ENCODE measurements at places on chromosomes 2 and 18.

- DNase-seq, result no peak
Observed at GRCh38 chr2:150292192-150292591, 195.3 kb downstream of the RND3 start.

DNA sequence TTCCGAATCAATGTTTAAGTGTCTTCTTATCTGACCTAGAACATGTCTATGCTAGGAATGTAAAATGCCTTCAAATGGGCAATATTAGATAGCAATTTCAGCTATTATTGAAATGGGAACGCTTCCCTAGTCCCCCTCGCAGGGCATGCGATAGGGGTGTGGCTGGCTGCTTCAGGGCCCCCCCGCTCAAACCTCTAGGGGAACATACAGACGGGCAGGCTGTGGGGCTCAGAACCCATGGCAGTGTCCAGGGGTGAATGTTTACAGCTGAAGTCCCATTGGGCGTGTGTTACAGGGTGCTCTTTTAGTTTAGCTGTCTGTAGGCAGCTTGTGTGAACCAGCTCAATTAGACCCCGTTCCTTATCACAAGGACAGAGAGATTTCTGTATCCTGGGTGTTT is 315.9 kb downstream of the DSEL start:
- no peak for DNase-seq

DNA sequence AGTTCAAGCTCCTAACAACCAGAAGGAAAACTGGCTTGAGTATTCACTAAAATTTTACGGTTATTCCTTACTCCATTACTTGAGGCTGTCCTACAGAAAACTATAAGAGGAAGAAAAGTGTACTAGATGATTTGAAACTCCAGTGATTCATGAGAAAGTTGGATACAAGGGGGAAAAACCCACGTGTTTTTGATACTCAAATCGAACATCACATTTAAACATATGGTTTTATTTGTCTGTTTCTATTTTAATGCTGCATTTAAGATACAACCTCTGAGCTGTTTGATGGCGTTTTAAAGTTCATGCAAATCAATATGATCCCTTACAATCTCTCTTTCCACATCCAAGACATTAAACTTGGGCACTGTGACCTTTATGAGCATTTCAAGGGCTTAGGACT is 125.1 kb upstream of the LMAN1 start:
- no peak for DNase-seq

DNA sequence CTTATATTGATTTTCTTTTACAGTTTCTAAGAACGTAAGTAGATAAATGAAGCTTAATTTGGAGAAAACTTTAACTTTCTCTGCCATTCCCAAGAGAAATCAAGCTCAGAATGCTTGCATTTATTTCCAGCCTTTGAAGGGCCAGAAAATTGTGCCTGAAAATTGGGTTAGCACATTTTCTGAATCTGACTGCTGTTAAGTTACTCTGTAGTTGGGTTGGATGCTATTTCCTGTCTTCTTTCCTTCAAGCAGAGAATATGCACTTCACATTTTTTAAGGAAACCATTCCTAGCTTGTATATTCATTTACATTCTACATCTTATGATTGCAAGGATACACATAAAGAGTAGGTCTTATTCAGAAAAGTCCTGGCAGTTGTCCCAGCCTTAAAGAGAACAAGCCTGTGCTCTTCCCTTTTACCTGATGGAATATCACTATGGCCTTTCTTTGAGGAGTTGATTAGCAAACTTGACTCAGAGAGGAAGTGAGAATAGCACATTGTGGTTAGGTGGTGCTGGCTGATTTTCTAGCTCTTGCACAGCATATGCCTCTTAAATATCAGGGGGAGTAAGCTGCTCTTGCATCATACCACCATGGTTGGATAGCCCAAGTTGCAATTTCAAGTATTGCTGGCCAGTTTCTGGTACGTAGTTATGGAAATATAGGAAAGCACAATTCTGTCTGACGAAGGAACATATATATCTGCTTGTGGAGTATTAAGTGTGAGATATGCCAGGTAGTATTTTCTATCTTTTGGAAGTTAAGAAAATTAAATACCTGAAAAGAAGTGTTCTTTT is 133.7 kb downstream of the COMMD1 start:
- DNase-seq, result no peak

- DNase-seq, result no peak
Observed at GRCh38 chr2:231278868-231279267, 80.4 kb downstream of the ARMC9 start.

GRCh38 chr2:100260712-100261620 is 61.3 kb downstream of the LONRF2 start:
- DNase-seq, result peak; percentile 8

DNA sequence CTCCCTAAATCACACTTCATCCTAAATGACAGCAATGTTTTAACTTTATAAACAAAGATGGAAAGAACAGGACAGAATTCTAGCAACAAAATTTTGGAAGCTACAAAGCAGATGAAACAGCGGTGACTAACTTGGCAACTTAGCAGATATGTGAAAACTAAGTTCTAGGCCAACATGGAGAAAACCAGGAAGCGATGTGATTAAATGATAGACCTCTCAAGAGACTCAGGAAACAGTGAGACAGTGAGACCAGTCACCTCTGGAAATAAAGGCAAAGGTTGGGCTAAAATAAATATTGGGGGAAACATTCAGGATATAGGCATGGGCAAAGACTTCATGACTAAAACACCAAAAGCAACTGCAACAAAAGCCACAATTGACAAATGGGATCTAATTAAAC is 24.4 kb upstream of the ZBTB7C start:
- no peak for DNase-seq

DNA sequence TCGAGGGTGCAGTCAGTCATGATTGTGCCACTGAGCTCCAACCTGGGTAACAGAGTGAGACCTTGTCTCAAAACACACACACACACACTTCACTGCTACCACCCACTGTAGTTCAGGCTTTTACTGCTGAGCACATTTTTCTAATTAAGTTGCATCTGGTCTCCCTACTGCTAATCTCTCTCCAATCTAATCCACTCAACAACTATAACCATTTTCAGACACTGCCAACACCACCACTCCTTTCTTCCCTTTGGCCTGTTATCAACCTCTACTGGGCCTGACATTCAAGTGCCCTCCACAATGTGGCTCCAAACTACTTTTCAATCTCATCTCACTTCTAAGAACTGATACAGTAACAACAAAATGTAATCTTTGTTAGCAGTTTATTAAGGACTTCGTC is 44.8 kb downstream of the RMP24 start:
- DNase-seq, result no peak

- DNase-seq, result no peak
Observed at GRCh38 chr2:127984551-127984950, 43.3 kb downstream of the SAP130 start.

- no peak for DNase-seq
Observed at GRCh38 chr18:35912332-35912731, 60.1 kb upstream of the RMP24 start.

DNA sequence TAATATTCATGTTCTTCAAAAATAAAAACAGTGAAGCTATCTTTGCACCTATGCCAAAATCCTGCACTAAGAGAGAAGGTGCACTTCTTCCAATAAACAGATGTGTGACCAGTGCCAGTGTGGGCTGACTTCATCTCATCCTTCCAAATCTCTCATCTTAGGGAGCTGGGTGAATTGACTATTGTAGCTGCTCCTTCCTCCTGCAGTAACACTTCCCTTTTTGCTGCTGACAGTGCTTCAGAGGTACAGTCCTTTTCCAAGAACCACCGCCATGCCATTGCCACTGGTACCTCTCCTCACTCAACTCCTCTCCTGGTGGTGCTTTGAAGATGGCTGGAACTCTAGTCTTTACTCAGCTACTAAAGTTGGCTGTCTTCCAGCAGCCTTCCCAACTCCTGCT is 42.1 kb upstream of the ARHGAP25 start:
- DNase-seq, result no peak

GRCh38 chr2:240217431-240218301 is 77.2 kb upstream of the OTOS start:
- DNase-seq, result no peak

DNA sequence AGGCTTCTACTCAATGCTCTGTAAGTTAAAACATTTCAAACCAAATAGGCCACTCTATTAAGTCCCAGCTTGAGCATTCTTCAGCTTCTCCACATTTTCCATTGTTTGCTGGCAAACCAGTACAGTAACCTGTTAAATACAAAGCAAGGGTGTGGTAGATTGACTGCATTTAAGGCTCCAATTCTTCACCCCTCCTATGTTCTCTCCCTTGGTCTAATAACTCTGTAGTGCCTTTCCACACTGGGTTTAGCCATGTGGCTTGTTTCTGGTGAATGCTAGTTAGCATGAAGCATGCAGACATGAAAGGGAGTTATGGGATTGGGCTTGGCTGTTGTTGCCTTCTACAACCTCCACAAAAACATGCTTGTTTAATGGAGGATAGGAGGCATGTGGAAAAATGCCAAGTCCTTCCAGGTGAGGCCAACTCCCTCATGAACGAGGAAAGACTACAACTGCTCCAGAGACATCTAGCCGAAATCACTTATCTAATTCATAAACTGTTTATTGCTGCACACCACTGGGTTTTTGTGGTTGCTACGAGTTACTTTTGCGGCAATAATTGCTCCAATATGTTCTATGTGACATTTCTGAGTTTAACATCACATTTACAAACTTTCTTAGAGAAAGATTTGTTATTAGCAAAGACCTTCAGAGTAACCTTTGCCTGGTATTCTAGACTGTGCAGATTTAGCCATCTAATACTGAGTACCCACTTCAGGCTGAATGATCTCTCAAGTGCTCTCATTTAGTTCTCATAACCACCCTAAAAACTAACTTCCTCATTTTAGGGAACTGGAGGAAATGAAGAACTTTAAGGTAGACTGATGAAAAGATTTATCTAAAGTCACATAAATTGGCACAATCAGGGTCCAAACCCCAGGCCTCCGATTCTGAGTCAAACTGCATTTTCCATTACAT is 104.0 kb downstream of the SMAD2 start:
- no peak for DNase-seq

- DNase-seq, result no peak
Observed at GRCh38 chr2:212052412-212053159, 486.0 kb downstream of the ERBB4 start.

GRCh38 chr2:227280895-227281294 is 44.2 kb upstream of the MFF start:
- no peak for DNase-seq

- DNase-seq, result no peak
Observed at GRCh38 chr2:170177950-170178781, at the start of gene MYO3B. MYO3B (plus strand) TSS chr2:170178147; CDS start chr2:170178288, 141 bp downstream.
